ENCODE measurements at places on chromosomes 2 and 18.

GRCh38 chr2:143840601-143841000 is 679.3 kb downstream of the ZEB2 start:
- DNase-seq, result no peak

DNA sequence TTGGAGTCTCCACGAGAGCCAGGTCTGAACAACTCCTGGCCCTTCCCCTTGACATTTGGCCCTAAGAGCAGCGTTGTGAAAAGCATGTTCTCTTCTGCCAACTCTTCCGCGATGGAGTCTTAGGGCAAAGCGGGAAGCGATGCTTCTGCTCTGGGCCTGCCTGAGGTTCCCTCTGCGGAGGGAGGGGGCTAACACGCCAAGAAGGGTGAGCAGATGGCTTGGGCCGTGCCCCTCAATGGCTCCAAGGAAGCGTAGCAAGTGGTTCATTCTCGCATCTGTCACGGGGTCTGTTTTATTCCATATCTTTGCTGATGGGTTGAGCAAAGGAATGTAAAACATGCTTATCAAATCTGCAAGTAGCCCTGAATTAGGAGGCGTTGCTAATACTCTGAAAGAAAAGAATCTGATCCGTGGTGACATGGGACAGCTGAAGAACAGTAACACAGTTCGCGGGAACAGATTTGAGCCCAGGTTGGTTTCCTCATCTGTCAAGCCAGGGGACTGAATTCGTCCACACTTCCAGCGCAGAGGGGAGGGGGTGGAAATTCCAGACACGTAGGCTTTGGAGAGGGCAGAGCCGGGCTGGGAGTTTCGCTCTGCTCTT is 38.0 kb downstream of the DNMT3A start:
- no peak for DNase-seq

- DNase-seq, result no peak
Measured at GRCh38 chr2:219887870-219888269, 260.4 kb downstream of the SLC4A3 start.

- no peak for DNase-seq
Measured at GRCh38 chr2:157476953-157477709, 33.2 kb upstream of the CYTIP start.
